Activated T-cell treated with anti-CD3 and anti-CD28 coated beads, Interleukin-2, amount 50 U/mL, for 1 hour (primary cell): ENCODE measurements at places on chromosomes 13 and 19.

DNA sequence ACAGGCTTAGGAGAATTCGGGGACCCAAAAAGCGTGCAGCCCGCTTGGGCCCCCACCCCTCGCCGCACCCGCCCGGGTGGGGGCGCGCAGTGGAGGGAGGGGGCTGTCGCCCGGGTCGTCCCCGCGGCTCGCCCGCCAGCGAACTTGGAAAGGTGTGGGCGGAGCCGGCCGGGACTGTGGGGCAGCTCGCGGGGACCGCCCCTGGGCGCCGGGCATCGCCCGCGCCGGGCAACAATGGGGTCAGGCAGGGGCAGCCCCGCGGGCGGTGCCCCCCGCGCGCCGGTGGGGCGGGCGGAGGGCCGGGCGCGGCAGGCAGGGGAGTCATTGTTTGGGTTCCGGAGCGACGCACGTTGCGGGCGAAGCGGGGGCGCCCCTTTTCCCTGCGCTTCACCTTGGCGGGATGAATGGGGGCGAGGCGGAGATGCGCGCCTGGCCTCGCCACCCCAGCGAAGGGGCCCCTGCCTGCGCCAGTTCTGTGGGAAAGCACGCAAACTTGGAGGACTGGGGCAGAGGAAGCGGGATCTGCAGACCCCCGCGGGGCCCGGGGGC, 647 bp upstream of the KLF12 start:
- DNase-seq, result peak; percentile 79

DNA sequence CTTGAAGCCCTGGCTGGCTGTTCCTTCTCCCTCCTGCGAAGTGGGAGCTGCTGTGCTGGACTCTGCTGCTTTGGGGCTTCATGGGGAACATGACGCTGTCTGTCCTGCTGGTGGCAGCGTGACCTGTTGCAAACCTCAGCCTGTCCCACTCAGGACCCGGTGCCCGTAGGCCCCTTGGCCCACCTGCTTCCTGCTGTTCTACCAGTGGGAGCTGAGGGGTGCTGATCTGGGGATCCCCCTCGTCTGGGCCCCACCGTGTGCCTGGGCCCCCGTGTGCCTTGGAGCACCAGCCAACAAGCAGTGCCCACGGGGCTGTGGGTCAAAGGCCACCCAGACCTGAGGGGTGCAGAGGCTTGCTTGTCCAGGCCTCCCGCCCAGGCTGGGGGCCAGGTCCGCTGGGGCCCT, 5.3 kb downstream of the SPPL2B start:
- DNase-seq, result no peak

- no peak for DNase-seq
Observed at GRCh38 chr13:59471106-59471505, 692.6 kb downstream of the DIAPH3 start.

DNA sequence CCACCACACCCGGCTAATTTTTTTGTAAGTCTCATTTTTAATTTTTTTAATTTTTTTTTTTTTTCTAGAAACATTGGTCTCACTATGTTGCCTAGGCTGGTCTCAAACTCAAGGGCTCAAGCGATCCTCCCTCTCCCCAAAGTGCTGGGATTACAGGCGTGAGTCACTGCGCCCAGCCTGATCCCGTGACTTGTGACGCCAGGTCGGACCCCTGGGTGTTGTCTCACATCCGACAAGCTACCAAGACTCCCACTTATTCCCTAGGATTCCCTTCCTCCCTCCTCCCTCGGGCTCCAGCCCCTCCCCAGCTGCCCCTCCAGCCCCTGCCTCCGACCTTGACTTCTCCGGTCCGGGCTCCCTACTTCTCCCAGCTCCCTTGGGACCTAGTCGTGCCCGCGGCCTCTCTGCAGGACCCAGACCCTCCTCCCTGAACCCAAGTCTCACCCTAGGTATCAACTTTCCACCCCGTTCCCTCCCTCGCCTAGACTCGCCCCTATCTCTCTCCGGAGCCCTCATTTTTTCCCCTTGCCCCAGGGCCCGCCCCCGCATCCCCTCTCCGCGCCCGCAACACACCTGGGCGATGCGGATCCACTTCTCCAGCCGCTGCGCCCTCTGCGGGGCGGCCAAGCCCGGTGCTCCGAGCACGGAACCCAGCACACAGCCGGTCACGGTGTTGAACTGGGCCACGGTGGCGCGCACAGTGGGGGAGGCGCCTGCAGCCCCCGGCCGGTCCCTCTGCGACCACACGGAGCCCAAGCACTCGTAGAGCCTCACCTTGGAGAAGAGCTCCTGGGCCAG, 13.1 kb downstream of the RGL3 start:
- peak; percentile 49 for DNase-seq

- no peak for DNase-seq
Observed at GRCh38 chr13:42017264-42017663, 31.2 kb upstream of the DGKH start.

DNA sequence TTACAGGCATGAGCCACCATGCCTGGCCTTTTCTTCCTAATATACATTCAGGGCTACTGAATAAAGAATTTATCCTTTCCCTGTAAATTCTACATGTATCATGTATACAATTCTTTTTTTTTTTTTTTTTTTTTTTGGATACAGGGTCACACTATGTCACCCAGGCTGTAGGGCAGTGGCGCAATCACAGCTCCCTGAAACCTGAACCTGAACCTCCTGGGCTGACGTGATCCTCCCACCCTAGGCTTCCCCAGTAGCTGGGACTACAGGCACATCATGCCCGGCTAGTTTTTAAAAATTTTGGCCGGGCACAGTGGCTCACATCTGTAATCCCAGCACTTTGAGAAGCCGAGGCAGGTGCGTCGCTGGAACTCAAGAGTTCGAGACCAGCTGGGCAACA, 6.5 kb upstream of the SLC44A2 start:
- no peak for DNase-seq

DNA sequence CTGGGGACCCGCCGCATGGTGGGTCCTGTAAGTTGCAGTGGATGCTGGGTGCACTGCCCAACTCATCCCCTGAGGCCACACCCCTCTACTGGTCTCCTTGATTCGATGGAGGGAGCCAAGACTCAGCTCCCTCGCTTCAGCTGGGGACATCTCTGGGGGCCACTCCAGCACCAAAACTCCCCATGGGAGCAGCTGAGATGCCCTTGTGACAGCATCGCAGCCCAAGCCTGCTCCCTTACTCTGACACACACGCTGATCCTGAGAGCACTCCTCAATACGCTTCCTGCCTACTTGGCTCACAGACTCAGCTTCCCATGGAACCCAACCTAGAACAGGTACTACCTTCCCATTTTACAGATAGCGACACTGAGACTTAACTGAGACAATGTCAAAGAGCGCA, 56.2 kb downstream of the PEPD start:
- no peak for DNase-seq

- DNase-seq, result peak; percentile 79
Observed at GRCh38 chr13:110713981-110714796, 689 bp downstream of the ING1 start.

DNA sequence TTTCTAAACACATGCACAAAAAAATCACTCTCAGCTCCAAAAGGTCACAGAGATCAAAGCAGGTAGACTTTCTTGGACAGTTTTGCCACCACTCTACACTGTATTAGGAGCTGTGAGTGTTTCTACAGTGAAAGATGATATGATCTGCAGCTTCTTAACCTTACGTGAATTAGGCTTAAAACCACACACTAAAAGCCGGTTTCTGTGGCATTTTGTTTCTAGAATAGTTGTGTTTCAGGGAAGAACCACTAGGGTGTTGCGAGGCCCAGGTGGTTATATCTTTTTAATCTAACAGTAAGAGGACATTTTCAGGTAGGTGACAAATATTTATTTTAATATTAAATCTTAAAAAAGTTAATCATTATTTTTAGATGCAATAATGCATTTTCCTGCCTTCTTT, 216.4 kb downstream of the KLF5 start:
- no peak for DNase-seq

- DNase-seq, result no peak
Observed at GRCh38 chr19:11019824-11020223, 59.0 kb downstream of the SMARCA4 start.

DNA sequence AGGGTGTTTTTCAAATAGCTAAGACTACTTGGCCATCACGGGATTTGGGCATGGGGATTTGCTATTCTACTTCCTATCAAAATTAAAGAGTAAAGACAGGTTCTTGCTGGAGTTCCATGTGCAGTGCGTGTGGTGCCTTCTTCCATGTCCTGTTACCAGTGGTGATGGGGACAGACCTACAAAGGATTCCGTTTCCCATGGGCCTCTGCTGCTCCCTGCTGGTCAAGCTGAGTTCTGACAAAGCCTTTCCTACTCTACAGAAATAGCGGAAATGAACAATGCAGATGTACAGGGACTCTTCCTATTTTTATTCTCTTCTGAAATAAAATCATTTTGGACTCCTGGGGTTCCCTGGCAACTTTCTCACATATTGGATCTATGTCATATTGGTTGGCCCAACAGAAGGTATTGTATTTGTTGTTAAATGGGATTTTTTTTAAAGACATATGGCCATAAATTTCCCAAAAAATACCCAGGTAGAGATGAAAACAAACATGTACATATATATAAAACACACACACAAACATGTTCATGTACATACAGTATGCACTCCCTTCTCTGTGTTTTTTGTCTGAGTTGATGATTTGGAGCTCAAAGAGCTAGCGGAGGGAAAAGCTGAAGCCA, 90.5 kb upstream of the SLC15A1 start:
- peak; percentile 62 for DNase-seq

DNA sequence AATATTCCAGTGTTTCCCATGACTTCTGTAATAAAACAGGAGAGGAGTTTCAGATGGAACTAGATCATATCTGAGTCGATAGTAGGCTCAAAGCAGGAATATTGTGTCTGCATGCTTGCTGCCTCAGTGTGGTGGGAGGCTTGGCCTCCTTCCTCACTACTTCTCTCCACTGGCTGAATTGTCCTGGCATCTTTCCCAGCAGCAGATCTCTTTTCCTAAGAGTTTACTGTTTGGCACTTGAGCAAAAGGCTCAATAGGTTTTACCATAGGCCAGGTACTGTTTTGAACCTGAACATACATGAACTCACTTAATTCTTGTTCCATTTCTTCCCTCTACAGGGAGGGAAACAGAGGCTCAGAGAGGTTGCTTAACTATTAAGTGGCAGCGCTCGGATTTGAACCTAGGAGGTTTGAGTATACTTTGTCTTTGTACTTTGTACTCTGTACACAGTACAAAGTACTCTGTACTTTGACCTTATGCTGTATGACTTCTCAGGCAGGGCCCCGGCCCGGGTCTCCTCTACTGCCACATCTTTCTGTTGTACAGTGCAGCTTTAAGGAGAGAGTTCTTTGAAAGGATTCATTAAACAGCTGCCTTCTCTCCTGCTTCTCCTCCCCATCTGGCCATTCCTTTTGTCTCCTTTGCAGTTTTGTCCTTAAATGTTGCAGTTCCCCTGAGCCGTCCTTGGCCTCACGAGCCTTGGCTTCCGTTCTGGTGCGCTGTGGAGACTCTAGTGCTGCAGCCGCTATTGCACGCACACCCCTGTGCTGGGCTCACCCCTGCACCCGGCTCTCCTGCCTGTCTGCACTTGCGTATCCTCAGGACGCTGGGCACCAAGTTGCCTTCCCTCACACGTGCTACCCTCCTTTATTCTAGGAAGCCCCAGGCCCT, 8.1 kb downstream of the B3GLCT start:
- DNase-seq, result no peak

DNA sequence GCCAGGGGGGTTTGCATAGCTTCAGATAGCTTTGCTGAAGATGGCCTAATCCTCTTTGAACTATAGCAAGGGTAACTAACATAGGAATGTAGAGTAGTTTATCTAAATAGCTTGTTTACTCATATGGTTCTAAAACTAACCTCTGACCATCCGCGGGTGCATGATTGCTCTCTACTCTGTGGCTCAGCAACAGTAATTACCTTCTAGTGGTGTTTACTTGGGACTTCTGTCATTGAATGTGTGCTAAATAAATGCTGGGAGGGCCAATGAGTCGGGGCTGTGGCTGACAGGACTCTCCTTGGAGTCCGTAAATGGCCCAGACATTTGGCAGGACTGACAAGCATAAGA, 1461.9 kb downstream of the UQCRFS1 start:
- no peak for DNase-seq

- DNase-seq, result no peak
Observed at GRCh38 chr13:30869491-30869890, 36.6 kb upstream of the MEDAG start.

DNA sequence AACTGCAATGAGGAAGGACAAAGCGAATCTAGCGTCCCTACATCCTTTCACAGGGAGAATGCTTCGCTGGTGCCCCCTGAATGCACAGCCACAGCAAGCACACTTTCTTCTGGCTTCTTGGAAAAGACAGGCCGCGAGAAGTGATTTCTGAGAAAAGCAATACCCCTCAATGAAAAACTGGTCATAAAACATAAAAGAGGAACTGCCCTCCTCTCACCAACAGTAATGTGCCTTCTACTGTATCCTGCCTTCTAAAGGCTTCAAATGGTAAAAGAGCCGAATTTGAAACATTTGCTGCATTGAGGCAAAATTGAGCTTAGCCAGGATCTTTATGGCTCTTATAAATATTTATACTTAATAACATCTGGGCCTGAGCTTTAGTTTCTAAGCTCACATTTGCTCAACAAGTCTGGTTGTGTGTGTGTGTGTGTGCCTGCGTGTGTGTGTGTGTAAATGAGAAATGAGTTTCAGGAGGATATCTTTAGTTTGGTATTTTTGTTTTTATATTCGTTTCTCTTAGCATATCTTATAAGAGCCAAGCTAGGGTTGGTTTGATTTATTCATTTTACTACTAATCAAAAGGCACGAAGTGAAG, 246.1 kb upstream of the MAB21L1 start:
- no peak for DNase-seq

DNA sequence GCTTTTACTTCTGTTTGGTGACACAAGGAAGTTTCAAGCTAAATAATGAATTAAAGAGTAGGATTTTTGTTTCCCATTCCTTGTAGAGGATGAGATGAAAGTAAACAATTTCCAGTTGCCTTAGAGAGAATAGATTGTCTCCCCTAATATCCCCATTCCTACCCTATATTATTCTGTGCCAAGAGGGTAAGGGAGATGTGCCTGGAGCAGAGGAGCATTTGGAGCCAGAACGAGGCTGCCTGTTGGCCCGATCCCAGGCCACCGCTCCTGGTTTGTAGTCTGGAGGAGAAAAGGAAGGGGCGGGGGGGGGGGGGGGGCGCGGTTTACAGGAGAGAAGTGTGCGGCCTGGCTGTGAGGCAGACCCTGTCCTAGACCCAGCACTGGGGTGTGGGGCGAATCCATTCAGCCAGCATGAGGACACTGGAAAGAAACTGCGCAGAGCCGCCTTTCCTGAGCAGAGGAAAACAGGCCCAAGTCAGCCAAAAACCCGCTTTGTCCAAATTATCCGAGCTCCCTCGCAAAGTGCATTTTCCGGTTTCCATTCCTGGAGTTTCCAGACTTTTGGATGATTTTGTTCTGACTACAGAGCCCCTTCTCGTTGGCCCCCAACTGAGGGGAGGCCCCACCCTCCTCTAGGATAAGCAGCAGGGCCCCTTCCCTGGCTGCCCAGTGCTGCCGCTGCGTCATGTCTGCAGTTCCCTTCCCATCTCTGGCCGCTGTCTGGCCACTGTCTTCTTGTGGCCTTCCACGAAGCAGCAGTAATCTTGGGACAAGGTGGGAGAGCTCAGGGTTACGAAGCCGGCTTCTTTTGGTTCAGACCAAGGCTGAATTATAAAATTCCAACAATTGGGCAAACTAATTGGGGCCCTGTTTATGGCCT, 23.0 kb downstream of the NFIX start:
- no peak for DNase-seq
